ENCODE measurements at places on chromosomes 5 and 9.

- no peak for DNase-seq
Observed at GRCh38 chr5:10699987-10700386, 61.0 kb downstream of the DAP start.

DNA sequence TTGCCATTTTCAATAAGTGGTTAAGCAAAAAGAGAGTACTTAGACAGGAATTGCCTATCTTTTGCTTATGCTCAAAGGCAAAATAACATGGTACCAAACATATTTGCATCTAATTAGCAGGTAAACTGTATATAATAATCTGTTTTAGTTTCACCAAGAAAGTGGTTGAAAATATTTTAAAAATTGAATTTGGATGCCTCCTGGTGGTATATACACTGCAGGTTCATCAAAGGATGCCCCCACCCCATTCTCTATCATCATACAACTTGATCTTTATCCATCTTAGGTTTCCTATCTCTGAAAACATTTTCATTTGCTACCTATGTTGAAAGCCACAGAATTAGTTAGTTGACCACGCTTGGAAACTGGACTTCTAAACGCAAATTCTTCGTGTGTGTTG lies 47.0 kb upstream of the MROH2B start:
- DNase-seq, result no peak

DNA sequence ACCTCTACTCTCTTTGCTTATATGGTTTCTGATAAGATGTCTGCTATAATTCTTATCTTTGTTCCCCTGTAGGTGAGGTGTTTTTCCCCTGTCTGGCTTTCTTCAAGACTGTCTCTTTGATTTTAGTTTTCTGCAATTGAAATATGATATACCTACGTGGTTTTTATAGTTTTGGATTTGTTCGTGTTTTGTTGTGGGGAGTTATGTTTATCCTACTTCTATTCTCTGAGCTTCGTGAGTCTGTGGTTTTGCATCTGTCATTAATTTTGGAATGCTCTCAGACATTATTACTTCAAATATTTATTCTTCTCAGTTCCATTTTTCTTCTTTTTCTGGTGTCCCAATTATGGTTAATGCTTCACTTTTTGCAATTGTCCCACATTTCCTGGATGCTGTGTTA lies 521.3 kb downstream of the KCTD16 start:
- no peak for DNase-seq

- no peak for DNase-seq
Observed at GRCh38 chr5:163505049-163505367, 411 bp upstream of the MAT2B start.

GRCh38 chr5:18236386-18236785 lies 602.1 kb downstream of the TAF11L14 start:
- DNase-seq, result no peak

GRCh38 chr9:73206851-73207250 lies 55.2 kb downstream of the ANXA1 start:
- DNase-seq, result no peak

GRCh38 chr5:3075309-3075708 lies 323.8 kb upstream of the IRX2 start:
- no peak for DNase-seq

GRCh38 chr5:53425687-53426511 lies 54.5 kb upstream of the FST start:
- DNase-seq, result no peak

DNA sequence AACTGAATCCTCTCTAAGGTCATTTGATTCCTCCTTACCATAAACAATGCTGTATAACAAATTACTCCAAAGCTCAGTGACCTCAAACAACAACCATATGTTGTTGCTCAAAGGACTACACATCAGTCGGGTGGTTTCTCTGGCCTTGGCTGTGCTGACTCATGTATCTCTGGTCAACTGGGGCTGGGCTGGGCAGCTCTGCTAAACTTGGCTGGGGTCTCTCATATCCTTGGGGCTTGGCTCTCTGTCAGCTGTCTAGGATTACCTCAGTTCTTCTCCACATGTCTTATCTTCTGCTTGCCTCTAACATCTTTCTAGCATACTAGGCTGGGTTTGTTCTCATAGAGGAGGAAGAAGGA lies 86.4 kb downstream of the GALNT10 start:
- DNase-seq, result no peak

DNA sequence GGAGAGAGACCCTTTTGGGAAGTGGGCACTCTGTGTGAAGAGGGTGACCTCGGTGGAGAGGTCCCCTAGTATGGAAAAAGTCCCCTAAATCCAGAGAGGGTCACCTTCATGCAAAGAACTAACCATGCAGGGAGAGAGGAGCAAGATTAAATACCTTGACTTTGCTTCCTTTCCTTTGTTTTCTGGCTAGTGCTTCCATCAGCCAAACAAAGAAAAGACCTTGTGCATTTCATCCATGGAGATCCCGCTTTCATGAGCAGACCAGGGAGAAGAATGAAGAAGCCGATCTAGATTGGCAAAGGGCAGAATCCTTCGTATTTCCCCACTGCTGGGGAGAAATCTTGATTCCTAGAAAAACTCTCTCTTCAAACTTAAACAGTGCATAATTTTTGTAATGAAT lies 813.3 kb upstream of the CDH6 start:
- no peak for DNase-seq

DNA sequence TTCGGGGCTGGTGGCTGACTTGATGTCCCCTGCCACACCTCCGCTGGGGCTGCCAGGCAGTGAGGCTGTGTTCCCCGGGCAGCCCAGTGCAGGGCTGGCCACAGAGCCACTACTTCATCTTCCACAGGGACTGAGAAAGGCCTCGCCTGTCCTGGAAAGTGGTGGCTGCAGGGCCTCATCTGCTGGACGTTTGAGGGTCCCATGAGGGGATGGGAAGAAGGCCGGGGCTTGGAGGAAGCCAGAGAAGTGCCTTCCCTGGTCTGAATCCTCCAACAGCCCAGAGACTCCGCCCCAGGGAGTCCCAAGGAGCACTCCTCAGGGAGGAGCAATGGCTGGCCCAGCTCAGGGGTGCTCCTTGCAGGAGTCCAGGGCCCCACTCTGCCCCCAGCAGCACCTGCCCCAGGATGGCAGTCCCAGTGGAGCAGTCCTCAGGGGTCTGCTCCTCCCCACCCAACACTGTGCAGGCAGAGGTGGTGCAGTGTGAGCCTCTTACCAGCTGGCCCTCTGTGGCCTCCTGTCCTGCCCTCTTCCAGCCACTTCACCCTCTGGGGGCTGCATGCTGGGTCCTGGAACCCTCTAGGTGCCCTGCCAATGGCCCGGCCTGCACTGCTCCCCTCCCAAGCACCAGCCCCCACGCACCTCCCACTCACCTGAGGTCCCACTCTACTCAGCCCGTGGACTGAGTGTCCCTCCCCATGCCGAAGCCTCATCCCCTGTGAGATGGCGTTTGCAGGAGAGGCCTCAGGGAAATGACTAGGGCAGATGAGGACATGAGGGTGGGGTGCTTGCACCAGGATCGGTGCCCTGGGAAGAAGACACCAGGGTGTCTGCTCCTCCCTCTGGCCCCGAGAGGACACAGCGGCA lies 47.3 kb upstream of the COL5A1 start:
- DNase-seq, result no peak

DNA sequence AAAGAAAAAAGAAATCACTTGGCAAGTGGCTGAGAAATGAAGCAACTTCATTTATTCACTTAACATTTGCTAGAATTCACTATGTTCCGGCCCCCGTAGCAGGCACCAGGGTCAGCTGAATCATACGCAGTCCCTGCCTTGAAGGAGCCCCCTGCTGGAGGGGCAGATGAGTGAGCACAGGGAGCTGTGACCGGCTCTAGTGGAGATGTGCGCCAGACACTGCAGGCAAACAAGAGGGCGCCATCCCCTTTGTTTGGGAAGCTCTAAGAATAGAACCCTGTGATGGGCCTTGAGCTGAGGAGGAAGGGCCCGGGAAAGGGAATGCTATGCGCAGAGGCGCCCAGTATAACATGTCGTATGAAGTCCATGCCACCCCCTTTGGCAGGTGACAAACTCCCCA lies 20.2 kb upstream of the RPL26L1 start:
- DNase-seq, result no peak

GRCh38 chr9:127801955-127802575 lies 617 bp upstream of the FPGS start:
- DNase-seq, result no peak

DNA sequence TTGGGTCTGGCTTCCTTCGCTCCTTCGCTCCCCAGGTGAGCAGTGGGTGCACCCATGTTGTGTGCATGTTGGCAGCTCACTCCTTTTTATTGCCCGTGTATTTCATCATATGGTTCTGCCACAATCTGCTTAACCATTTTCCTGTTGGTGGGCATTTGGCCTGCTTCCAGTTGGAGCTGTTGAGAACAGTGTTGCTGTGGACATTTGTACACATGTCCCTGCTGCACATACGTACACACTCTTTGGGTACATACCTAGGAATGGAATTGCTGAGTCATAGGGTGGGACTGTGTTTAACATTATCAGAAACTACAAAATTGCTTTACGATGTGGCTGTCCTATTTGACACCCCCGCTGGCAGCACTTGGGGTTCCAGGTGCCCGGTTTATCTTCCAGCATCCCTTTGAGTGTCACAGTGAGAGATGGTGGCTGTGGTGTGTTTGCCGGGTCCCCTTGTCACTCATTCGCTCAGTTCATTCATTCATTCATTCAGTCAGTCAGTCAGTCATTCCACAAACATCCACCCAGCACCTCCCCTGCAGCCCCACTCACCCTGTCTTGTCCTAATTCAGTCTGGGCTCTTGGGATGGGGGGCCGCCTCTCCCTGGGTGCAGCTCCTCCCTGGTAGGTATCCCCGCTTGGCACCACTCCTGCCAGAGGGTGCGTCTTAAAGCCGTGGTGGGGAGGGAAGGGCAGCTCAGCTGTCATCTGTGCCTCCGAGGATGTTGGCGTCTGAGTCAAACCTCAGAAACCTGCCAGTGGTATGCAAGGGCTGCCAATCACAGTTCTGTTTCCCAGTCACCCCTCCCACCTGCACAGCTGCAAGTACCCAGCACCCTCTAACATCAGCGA lies 7.9 kb upstream of the FIBCD1 start:
- no peak for DNase-seq

DNA sequence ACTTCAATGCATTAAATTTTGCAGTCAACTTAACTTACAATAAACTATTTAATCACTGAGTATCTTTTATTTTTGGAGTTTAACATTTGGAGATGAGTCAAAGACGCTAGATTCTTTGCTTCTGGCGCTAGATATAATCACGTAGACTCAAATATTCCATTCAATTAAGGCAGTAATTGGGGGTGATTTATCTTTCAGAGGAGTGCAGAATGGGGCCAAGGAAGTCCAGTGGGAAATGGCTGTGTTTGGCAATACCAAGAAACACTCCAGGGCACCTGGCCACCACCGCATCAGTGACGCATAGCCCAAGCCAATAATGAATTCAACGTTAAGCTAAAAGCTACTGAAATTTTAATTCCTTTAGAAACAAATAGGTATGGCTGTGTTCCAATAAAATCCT lies 81.2 kb downstream of the PHAX start:
- no peak for DNase-seq

DNA sequence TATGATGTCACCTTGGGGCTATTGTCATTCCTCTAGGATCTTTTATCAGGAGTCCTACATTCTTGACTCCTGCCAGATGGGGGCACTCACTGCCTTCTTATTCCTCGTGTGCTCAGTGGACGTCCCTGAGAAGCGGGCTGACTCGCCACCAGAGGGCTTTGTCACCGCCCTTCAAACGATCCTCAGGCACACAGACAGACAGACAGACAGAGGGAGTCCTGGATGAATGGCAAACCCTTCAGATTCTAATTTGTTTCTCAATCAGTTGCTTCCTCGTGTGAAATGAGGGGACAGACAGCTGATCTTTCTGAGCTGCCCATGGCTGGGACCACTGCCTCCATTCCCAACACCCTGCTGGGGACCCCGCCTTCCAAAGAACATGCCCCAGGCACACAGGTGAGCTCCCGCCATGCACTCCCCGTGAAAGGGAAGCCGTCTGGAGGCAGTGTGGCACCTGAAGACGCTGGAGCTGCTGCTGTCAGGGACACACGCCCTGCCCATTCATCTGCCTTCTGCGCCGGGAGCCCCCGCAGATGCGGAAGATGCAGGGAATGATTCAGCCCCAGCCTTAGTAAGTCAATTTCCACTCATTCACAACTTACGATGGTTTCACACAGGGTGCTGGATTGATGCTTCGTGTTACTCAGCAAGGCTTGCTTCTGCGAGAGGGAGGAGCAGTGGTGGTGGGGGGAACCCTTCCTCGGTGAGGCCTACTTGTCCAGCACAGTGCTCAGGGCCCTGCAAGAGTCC lies 24.9 kb upstream of the SH3PXD2B start:
- peak; percentile 20 for DNase-seq
